H1 (cell line): ENCODE measurements at places on chromosomes 1 and 21. TPM values are rescaled to one million over a fixed set of nuclear protein-coding genes. Genes with fewer than 3 reads are reported as not detected.

Gene TLR5
- total RNA-seq = 0.35 and 0.94 TPM in 2 replicates

Gene ODR4
- total RNA-seq = 13.8 and 14.1 TPM in 2 replicates

Gene RBM11
- total RNA-seq = 3.9 and 5.0 TPM in 2 replicates

Gene GLMN
- total RNA-seq = 23.8 and 25.0 TPM in 2 replicates

Gene MSH4
- total RNA-seq = 0.22 and 0.25 TPM in 2 replicates

Gene TMOD4
- total RNA-seq = not detected in 2 replicates

Gene FCRL4
- not detected in 2 replicates for total RNA-seq

DNA sequence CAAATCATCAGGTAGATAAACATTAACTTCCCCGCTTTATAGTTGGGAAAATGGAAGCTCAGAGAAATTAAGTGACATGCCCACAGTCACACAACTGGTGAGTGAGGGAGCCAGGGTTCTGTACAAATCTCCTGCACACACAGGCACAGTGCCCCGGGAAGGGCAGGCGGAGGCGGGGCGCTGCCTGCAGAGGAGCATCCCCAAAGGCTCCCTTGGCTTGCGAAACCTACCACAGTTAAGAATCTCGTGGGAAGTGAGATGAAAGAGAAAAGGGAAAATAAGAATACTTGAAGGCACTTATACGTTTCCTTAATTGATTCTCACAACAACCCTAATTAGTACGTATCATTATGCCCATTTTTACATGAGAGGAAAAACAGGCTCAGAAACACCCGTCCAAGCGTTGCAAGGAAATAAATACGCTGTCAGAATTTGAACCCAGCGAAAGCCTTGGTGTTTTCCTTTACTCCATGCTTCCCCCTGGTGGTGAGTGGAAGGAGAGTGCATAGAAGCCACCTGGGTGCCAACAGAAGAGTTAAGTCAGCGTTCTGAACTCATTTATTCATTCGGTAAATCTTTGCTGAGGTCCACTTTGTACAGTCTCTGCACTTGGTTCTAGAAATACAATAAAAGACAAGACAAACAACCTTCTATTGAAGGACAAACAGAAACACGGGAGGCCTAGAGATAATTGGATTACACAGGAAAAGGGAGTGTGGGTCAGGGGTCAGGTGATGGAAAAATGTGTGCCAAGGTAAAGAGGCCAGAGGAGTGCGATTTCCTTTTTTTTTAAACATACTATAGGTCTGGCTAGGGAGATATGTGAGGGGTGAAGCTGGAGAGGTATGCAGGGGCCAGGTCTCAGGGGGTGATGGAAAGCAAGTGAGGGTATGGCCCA is 28.4 kb downstream of the ACP6 start:
- peak; percentile 66 for DNase-seq

DNA sequence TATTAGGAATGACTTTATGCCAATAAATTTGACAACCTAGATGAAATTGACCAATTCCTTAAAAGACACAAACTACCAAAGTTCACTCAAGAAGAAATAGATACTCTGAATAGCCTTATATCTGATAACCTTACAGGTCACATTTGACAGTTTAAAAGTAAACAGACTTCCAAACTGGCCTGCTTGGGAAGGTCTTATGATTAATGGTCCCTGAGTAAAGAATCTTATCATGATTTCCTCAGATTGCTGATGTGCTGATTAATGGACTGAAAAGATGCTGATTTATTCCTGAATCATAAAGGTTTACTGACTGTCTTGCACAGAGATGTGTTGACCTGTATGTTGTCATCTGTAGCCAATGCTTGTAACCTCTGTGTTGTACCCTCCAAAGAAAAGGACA is 9.7 kb upstream of the FTCD start:
- DNase-seq = no peak

DNA sequence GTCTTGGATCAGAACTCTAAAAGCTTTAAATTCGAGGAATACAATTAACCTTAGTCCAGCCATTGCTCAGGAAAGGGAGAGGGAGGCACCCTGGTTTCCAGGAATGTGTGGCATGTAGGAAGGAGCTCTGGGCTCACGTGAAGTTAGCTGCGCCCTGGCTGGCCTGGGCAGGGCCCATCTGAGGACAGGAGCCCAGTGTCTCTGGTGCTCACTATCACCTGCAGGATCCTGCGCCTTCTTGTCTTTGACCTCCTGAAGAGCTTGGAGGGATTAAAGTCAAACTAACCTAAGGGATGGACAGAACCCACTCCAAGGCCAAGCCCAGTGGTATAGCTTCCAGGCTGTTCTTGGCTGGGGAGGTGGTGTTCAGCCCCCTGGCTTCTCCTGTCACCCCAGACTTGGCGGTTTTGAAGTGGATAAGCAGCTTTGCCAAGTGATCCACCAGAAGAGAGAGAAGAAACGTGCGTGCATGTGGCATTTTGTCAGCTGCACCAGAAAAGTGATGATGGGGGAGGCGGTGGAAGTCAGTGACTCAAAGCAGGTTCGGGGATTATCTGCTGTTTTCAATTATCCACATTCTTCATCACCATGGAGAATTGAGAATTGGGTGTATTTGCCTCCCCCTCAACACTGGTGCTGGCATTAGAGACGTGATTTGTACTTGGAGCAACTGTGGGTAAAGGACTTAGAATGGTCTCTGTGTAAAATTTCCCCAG is 11.9 kb upstream of the KCNN3 start:
- no peak for DNase-seq

GRCh38 chr1:236451796-236452373 is 57.8 kb downstream of the EDARADD start:
- DNase-seq = peak; percentile 15

DNA sequence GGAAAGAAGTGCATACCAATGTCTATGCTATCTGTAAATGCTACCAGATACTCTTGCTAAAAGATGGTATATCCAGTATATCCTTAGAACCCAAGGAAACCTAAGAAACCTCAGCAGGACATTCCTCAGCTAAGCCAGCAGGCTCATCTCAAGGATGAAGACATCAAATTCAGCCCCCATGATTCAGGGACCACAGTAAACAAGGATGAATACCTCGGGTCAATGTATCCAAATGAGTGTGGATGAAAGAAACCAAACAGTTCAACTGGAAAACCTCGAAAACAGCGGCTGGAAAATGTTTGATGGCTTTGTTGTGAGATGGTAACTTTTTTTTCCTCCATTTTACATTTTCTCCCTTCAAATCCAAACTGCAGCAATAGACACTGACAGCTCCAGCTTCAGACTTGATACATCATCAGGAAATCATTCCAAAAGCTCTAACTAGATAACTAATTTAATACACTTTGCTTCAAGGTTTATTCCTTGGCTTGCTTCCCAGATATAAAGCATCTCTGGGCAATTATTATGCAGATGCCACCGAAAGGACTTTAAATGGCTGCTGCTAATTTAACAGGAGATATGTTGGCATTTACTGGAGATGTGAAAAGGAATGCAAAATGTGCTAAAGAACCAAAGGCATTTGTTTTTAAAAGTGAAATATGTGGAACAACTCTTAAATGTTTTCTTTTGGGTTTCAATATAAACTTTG is 73.6 kb downstream of the SMYD2 start:
- DNase-seq = no peak

DNA sequence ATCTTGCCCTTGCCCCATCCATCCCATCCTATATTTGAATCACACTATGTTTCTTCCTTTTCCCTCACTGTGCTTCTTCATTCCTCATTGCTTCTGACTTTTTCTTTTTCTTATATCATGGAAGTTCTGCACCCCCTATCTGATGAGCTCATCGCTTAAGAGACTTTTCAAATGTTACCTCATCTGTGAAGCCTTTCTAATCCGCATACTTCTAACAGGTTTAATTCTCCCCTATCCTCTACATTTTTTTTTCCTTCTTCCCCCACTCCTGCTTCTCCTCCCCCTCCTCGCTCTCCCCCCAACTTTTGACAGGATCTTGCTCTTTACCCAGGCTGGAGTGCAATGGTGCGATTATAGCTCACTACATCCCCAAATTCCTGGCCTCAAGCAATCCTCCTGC is 39.5 kb downstream of the OSBPL9 start:
- no peak for DNase-seq

DNA sequence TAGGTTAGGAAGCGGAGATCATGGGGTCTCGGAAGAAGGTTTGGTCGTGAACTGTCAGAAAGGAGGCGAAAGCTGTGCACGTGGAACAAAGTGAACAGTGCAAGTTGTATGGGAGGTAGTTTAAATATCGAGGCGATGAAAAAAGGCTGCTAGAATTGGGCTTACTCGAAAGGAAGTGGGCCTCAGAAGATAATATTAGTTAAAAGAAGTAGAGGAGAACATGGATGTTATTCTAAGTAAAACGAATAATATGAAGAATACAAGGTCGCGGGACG is 571 bp downstream of the WDR3 start:
- DNase-seq = no peak

DNA sequence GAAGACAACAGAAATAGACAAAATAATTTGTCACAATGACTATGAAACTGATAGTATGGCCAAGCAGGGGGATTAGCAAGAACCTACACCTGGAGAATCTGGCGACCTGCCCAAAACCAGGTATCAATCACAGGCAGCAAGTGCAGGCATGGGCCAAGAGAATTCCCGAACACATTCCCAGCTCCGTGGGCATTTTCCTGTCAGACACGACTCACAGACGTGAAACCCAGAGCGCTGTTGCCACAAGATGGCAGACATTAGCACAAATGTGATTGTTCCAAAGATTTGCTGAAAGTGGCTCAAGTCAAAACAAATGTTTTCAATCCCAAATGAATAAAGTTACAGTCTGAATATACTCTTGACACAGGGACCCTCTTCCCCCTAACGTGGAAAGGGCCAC is 36.8 kb downstream of the HLCS start:
- no peak for DNase-seq

GRCh38 chr21:46153247-46154154 is 1.9 kb downstream of the FTCD start:
- DNase-seq = peak; percentile 29

- DNase-seq = no peak
Observed at GRCh38 chr1:34771573-34772371, 9.2 kb upstream of the GJB3 start.

DNA sequence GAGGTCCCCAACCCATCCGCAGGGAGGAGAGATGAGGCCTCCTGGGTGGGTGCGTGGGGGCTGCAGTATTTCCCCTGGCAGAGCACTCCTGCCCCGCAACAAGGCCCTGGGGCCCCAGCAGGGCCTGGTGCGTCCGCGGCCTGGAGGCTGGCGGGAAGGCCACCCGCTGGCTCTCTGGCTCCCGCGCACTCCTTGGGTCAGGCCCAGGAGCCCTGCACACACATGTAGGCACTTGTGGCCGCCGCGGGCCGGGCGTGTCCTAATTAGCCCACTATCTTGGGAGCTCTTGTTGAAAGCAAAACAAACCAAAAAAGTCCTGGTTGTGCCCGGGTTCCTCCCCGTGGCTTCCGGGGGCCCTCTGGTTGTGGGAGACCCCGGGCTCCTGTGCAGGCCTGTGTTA is 49.7 kb upstream of the CCDC27 start:
- DNase-seq = no peak

- no peak for DNase-seq
Observed at GRCh38 chr1:234893725-234894630, 234.7 kb downstream of the TOMM20 start.

GRCh38 chr1:183831311-183831710 is 26.4 kb downstream of the RGL1 start:
- no peak for DNase-seq

DNA sequence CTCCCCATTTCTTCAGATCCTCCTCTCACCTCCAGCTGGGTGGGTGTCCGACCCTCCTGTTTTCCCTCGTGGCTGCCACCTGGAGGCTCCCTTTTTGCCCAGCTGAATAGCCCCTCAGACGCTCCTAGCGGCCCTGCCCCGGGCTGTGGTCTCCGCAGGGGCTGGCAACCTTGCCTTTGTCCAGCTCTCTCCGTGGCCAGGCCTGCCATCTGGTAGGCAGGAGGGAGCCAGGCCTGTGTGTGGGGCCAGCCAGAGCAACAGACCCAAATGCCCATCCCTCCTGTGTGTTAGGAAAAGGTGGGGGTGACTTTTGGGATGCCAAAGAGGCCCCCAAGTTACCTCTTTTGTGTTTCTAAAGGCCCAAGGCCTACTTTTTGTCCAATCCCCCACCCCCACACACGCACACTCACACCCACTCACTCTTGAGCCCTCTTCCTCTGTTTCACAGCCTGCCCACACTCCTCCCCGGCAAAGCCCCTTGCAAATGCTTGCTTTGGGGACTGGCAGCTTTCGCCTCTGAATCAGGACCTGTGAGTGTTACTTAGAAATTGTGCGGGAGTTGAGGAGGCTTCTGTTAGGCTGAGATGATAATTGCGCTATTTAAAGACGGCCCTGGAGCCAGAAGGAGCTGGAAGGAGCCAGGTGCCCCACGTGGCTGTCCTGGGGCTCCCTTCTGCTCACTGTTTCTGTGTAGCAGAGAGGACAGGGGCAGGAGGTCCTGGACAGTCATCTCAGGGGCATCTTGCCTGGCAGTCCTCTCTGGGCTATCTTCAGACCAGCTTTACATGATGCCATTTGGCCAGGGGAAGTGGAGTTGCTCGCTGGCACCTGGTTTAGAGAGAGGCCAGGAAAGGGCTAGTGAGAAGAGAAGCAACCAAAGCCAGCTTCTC is 9.1 kb downstream of the PPFIA4 start:
- no peak for DNase-seq
